ENCODE measurements at places on chromosomes 7 and 10.
A peak's percentile ranks its signal among the peaks of the same experiment; 100 is the strongest.

GRCh38 chr7:46155367-46155766 is 234.3 kb upstream of the IGFBP3 start:
- DNase-seq, result no peak

GRCh38 chr10:122445469-122445868 is 9.0 kb upstream of the ARMS2 start:
- DNase-seq, result no peak

DNA sequence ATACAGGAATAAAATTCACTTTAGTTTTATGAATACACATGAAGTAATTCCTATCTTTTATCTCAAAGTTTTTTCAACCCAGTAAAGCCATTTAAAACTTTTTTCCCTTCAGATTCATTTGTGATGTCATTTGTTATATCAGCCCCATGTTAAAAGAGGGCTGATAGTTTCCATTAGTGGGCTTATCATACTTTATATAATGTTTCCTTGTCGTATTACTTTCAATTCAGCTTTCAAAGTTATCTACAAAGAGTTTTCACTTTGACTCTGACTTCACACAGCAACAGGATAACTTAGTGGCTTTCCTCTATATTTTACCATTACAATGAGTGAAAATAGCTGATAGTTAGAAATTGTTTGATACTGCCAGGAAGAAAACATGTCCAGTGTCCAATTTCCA is 484.8 kb downstream of the SUGCT start:
- no peak for DNase-seq

DNA sequence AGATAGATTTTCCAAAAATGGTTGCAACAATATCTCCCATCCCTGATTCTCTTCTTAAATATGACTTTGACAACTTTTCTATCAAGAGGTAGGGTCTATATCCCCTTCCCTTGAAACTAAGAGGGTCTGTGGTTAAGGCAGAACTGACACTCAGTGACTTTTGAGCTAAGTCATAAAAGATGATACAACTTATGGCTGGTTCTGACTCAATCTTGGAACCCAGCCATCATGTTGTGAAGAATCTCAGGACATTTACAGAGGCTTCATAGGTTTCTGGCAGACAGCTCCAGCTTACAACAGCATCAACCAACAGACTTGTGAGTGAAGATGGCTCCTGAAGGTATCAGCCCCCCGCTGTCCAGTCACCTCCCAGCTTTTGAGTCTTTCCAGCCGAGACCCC is 203.5 kb downstream of the RNLS start:
- no peak for DNase-seq

DNA sequence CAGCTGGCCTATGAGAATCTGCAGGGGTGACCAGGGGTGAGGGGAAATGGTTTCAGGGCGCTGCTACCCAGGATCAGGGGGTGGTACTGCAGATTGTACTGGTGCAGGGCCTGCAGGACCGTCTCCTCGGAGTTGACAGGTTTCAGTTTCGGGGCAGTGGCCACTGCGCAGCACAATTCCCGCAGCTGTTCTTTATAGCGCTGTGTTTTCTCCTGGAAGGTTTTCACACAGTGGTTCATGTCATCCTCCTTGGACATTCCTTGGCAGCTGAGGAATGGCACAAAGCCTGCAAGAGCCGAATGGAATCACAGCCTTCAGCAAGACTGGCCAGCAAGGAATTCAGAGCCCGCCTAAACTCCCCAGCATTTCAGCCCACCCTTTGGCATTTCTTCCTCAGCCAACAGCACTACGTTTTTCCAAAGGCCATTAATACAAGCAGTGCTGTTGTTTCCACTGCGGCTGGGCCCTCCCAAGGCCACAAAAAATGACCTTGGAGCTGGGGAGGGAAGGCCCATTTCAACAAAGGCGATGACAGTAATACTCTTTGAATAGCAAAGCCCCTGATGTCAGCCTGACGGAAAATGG is 44.9 kb downstream of the PNLIPRP2 start:
- DNase-seq, result no peak

DNA sequence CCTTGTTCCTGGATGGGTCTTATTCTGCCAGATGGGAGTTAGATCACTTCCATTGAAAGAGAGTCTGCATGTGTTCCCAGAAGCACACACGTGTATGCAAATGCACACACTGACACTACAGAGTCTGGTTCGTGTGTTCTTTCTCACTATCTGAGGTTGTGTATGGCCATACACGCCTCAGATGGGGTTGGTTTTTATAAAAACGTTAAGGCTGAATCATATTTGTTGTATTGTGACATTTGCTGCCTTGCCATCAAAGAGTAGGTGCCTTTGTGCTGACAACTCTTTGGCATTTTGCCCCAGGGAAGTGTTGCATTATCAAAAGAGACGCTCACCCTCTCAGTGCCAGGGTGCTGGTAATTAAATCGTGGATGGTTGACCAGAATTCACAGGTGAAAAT is 37.7 kb upstream of the HDAC9 start:
- no peak for DNase-seq

- no peak for DNase-seq
Observed at GRCh38 chr10:55329796-55330195, 528.8 kb upstream of the PCDH15 start.

- no peak for DNase-seq
Observed at GRCh38 chr7:98024075-98024474, 34.1 kb upstream of the OCM2 start.

DNA sequence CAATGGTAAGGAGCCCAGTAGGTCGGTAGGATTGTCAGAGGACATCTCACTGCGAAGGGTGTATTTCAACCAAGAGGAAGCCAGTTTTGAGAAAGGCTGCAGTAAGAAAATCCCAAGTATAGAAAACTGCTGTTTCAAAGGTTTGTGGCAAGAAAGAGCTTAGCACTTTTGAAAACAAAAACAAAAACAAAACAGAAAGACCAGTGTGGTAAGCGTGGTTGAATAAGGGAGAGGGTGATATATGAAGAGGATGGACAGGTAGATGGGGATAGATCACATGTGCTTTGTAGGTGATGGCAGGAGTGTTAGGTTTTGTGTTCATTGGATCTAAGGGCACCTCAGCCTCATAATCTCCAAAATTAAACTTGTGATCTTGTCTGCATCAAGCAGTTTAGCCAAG is 141.6 kb upstream of the WNT16 start:
- DNase-seq, result no peak

GRCh38 chr7:1890289-1891235 is 220.5 kb downstream of the ELFN1 start:
- no peak for DNase-seq

DNA sequence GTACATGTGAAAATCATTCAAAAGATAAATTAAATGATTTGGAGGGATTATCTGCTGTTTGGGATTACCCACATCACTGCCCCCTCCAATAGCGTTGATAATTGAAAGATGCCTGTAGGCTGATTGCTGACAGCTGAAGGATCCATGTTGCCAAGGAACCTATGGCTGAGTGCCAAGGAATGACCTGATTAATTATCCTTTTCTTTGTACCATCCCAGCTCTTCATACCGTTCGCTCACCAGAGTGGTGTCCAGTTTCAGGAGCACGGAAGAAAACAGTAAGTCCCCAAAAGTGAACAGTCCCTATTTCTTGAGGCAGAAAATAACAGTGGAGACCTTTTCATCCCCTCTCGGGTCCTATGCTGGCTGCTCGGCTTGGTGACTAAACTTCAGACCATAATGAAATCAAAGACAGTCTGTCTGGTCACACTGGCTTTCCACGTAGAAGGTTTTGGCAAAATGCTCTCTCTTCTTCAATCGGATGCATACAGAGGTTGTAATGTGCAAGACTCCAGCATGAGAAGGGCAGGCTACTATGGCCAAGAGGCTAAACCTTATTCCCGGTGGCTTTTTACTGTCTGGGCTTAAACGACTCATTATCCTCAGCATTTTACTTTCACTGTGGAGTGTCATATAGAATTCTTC is 108.8 kb downstream of the SPAG6 start:
- no peak for DNase-seq

DNA sequence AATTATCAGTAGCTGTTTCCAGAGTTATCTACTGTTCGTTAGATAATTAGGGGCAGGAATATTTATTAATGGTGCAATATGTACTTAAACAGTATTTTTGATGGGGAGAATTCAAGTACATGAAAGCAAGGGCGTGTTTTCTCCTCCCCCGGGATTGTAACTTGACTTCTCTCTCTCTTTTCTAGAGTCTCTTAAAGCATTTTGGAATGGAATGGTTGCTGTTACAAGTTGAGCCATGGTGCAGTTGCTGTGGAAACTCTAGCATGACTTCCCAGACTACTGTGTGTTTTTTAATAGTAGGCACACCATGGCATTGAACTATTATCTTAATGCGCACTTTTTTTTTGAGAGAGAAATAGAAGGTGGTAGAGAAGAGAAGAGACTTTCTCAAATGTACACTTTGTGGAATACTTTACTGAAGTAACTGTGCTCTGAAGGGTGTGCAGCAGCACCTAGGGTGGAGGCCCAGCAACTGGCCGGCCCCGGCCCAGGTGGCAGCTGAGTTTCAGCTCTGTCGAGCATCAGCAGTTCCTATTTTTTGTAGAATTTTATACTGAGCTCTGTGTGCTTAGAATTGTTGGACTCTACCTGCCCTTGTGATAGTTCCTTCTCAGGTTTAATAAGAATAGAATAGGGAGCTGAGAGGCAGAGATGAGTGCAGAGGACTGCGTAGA is 64.4 kb downstream of the CCNY start:
- DNase-seq, result no peak

- DNase-seq, result no peak
Observed at GRCh38 chr7:135650831-135651573, 11.3 kb upstream of the STMP1 start.

DNA sequence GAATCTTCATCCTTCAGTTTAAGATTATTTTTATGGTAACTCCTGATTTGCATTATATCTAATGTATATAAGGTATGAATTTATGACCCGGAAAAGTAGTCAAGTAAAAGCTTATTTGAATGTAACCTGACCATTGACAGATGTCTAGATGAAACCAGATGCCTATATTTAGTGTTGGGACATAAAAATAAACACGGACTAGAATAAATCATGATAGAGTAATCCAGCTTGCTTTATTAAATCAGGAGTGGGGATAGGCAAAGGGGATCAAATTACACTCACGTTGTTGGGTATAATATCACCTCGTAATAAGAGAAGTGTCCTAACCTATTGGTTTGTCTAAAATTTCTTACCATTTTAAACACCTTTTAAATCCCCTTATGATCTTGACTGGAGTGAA is 244.6 kb downstream of the AGMO start:
- no peak for DNase-seq

GRCh38 chr10:13348216-13349017 is at the start of gene SEPHS1:
TSS of gene SEPHS1 (minus strand) at chr10:13348293. CDS start at chr10:13344950, 3,343 bp downstream.
- DNase-seq, result peak; percentile 76

- DNase-seq, result no peak
Observed at GRCh38 chr10:69446229-69446628, 5.0 kb upstream of the TSPAN15 start.

DNA sequence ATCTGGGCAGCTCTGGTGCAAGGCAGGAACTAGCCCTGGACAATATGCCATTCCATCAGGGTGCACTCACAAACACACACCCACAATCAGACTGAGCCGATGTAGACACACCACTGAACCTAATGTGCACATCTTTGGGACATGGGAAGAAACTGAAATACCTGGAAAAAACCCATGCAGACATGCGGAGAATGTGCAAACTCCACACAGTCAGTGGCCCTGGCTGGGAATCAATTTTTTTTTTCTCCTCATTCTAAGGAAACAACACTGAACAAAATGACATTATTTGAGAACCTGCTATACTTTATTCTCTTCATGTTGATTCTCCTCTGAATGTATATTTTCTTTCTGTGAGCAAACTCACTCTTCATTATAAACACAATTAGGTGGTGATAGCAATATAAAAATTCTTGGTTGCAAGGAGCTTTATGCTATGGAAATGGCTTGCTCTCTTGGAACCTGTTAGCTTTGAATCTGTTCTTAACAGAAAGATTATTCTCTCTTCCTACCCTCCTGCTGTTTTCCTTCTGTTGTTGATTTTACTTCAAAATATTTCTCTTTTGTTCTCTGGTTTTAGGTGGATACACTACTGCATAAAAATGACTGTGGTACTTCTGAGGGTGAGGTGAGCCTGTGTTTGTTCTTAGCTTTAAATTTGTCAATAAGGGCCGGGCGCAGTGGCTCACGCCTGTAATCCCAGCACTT is 33.0 kb upstream of the MICU1 start:
- DNase-seq, result no peak

DNA sequence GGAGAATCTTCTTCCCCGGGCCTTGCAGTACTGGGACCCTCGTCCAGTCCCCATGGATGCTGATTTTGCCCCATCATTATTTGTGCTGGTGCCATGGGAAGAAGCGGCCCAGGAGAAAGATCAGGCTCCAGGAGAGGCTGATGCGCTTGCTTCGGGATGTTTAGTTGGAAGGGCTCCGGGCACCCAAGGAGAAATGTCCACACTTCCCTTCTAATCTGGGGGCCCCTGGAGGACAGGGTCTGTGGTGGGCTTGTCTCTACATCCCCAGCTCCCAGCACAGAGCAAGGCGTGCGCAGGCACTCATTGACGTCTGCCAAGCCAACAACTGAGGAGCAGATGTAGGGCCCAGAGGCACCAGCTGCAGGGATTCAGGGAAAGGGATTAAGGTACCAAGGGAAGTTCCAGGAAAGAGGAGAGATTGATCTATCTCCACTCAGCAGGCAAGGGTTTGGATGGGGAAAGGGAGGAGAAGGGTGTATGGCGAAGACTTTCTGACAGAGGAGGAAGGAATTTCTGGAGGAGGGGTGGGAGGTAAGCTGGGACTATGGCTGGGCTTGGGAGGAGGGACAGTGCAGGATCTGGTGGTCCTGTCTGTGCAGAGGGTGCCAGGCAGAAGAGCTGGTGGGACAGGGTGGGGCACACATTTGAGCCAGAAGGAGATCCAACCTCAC is 38.7 kb upstream of the LEP start:
- DNase-seq, result no peak

DNA sequence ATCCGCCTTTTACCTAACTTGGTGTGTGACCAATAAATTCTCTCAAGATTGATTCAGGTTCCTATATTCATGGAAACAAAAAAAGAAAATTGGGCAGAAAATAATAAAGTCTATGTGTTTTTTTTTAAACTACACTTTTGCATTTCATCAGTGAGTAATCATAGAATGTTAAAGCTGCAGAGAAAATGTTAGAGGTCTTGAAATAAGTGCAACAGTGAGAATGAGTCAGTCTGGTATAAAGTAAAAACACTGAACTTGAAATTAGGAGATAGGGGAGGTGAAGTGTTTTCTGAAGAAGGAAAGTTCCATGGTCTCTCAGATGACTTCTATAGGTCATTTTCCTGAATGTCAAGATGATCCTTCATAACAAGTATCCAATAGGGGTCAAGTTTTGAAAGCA is 202.6 kb upstream of the NRP1 start:
- DNase-seq, result no peak

DNA sequence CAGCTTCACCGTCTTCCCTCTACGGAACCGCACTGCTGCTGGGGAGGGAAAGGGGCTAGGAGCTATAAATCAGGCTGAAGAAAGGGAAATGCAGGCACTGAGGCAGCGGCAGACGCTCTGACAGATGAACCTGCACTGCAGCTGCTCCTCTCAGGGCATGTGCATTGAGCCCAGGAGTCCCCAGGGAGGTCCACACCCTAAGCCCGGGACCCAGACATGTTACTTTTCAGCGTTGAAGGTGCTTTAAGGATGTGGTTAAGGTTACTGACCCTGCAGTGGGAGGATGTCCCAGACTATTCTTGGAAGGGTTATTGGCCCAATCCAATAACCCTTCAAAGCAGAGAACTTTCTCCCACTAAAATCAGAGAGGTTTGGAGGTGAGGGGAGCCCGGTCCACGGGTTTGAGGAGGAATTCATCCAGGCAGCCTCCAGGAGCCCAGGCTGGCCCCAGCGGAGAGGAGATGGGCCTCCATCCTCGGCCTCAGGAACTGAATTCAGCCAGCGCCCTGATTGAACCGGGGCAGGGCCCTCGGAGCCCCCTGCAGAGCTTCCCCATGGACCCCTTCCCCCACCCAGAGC is 75.4 kb downstream of the ADARB2 start:
- no peak for DNase-seq

GRCh38 chr10:15858861-15859281 is 1.4 kb downstream of the MINDY3 start:
- DNase-seq, result no peak

Measured in substantia nigra (tissue), 51 donors.